CD8-positive, alpha-beta memory T cell (primary cell): ENCODE measurements at places on chromosomes 5 and 9.

GRCh38 chr9:20048437-20048836, 259.6 kb upstream of the SLC24A2 start:
- no peak for DNase-seq
- no peaks in the 10 kb centered on the region for H3K27me3 ChIP-seq
- H3K27ac ChIP-seq: no peak overlapping the region
- no peak overlapping the region for H3K4me3 ChIP-seq

- no peak for DNase-seq
- H3K4me3 ChIP-seq: no peak overlapping the region
- H3K27ac ChIP-seq: no peak overlapping the region
- no peaks in the 10 kb centered on the region for H3K4me1 ChIP-seq
- H3K36me3 ChIP-seq: no peaks in the 10 kb centered on the region
- no peaks in the 10 kb centered on the region for H3K27me3 ChIP-seq
These were observed 99.1 kb upstream of the SMC5 start for GRCh38 chr9:70159630-70160029.

GRCh38 chr9:127912882-127913281, 4.0 kb downstream of the ST6GALNAC4 start:
- H3K27ac ChIP-seq: no peak overlapping the region
- peaks cover 9% of the 10 kb centered on the region for H3K36me3 ChIP-seq
- DNase-seq: no peak

GRCh38 chr5:43514025-43514424, 923 bp downstream of the C5orf34 start:
- no peak for DNase-seq
- H3K27me3 ChIP-seq: no peaks in the 10 kb centered on the region
- peak overlapping the region; percentile 86 for H3K4me3 ChIP-seq
- no peaks in the 10 kb centered on the region for H3K36me3 ChIP-seq
- H3K27ac ChIP-seq: peak overlapping the region; percentile 83
